COR-L47 (cell line): ENCODE measurements at places on chromosomes 1 and 21.

DNA sequence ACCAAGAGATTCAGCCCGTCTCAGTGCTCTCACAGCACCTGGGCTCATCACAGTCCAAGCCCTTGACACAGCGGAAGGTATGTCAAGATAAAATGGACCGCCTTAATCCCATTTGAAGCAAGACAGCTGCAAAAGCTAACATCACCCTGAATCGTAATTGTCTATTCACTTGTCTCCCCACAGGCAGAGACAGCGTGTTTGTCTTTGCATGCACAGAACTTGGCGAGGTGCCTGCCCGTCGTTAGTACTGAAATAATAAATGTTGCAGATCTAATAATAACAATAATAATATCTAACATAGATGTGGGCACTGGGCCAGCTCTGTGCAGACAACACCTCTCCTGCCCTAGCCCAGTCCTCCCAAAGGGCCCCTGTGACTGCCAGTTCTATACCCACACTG, 271.7 kb downstream of the NPHP4 start:
- peak; percentile 84 for DNase-seq

DNA sequence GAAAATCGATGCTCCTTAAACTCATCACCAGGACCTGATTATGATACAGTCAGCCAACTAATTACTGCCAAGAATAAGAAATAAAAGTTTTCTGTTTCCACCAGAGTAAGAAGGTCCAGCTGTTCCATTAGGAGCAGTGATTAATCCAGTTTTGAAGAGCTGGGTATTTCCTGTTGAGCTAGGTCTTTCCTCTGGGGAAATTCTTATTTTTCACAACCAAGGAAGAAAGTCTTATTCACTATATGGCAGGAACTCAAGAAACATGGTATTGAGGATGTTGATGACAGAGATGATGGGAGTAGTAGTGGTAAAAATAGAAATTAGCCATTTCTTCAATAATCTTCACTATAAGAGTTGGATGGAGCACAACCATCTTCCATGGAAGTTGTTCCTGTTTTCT, 374.6 kb upstream of the RUNX1 start:
- DNase-seq: no peak

GRCh38 chr1:169103480-169103893, 3.0 kb upstream of the ATP1B1 start:
- DNase-seq: no peak

DNA sequence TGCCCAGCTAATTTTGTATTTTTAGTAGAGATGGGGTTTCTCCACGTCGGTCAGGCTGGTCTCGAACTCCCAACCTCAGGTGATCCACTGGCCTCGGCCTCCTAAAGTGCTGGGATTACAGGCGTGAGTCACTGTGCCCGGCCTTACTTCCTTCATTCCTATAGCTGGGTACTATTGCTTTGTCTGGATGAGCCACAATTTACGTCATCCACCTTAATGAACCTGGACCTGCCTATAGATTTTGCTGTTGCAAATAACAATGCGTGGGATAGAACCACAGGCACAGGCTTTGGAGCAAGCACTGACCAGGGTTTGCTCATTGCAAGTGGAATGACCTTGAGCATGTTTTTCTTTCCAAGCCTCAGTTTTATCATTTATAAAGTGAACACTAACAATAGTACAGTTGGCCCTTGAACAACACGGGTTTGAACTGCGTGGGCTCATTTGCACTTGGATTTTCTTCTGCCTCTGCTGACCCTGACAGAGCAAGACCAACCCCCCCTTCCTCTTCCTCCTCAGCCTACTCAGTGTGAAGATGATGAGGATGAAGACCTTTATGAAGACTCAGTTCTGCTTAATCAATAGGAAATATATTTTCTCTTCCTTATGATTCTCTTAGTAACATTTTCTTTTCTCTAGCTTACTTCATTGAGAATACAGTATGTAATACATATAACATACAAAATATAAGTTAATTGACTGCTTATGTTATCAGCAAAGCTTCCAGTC, 33.3 kb upstream of the BECN2 start:
- no peak for DNase-seq

GRCh38 chr1:112501810-112502641, 6.7 kb upstream of the WNT2B start:
- DNase-seq: peak; percentile 71

DNA sequence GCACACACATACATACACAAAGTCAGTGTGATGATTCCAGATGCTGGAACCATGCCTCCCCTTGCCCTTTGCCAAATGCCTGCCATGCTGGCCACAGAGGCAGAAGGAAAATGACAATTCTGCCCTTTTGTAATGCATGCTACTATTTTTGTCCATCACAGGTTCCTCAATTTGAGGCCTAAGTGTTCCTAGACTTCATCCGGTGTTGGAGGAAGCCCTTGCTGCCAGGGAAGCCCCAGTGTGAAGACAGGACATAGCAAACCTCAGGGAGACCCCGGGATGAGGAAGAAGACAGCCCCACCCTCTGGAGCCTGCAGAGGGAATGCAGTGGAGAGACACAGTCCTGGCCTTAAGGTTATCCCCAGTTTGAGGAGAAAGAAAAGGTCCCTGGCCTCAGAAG, 14.4 kb downstream of the PRR9 start:
- DNase-seq: no peak

DNA sequence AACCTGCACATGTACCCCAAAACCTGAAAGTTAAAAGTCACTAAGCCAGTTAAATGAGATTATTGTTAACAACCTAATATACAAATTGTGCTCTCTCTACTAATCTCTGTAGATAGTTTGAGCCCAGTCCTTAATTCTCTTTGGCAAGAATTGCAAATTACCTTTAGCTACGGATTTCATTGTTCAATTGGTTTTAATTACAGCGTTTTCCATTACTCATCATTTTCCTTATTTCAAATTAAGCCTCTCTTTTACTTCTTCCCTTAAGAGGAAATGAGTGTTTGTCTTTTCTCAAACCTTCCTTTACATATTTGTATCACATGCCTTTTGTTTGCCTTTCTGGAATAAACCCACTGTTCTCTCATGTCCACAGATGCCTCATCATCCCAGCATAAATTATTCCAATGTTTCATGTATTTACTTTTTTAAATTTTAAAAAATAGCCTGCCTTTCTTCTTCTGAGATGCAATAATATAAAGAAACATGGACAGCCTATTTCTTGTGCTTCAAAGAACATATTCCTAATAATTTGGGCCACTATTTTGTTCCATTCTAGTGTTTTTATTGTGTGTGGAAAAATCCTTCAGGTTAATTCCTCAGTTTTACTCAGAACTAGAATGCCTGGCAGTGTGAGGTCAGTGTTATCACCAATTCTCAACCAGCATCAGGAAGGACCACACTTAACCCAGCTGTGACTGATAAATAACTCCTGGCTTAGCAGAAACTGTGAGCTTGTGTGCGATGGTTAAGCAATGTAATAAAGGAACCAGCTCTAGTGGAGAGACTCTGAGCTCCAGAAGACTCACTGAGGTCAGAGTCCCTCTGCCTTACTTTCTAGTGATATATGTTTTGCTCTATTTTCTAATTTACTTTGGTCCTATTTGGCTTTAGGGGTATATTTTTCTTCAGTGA, 600.5 kb downstream of the LTN1 start:
- DNase-seq: no peak

DNA sequence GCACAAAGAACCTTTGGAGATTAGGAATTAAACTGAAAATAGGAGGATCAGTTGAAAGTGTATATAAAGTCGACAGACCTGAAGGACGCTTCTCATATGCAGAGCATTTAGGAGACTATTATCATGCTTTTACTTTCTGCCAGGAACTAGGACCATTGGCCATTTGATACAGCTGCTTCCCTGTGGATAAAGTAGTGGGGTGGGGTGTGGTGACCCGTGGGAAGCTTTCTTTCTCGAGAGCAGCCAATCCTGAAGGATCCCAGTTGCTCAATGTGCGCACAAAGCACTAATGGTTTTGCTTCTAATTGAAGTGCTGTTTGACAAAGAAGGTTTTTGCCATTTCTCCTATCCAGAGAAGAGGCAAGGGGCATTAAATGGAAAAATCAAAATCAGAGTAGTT, 14.9 kb upstream of the CD55 start:
- DNase-seq: no peak

GRCh38 chr1:9192578-9193232, 41.9 kb upstream of the H6PD start:
- DNase-seq: no peak

DNA sequence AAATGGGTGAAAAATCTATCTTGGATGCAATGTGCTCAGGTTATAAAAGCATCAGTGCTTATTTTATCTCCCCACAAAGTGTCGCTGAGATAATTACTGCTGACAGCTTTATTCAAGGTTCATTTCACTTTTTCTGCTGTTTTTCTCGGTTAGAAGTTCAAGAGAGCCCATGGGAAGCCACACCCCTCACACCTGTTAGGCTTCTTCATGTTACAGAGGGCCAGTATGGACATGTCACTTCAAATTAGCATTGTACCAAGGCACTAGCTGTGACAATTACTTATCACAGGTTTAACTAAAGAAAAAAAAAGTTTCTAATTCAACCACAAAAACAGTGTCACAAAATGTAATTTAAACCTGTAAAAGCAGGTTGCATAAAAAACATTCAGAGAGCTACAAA, 187.3 kb upstream of the DMRTA2 start:
- DNase-seq: peak; percentile 63

DNA sequence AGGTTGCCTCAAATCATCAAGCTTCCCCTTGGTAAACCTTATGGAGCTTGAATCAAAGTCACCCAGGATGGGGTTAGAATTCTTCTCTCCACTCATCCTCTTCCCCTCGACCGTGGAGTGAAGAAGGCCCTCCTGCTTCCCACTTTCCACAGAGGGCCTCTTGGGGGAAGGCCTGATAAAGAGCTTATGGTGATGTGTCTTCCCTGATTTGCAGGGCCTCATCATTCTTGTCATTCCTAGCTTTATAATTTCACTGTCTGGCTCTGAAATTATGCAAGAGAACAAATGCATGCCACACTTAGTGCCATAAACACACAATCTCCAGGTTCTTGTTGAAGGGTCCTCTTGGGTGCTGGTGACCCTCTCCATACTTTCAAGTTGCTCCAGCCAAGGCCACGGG, 101.2 kb downstream of the HMGB4 start:
- DNase-seq: no peak

DNA sequence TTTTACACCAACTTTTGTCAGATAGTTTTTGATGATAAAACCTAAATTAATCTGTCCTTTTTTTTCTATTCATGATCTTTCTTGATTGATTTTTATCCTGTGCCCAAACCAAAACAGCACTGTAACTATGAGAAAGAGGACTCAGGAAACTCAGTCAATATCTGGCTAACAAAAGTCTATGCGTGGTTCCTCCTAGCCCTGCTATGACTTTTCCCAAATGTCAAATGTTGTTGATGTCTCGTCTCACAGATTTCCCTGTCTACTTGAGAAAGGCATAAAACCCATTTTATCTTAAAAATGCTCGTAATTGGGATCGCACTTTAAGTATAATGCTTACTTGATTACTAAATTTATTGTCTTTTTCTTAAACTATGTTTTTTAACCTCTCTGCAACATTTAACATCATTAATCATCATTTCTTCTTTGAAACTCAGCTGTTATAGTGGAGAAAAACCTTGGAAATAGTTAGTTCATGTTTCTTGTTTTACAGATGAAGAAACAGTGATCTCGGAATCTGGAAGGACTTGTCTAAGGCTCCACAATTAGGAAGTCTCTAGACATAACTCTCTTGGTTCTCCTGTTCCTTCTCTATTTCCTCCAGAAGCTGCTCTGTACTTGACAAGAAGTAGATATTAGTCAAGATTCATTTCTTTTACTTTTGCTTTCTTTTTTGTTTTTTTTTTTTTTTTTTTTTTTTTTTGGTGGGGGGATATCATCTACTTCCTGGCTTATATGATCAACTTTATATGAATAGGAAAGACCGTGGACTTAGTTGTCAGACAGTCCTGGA, 26.2 kb upstream of the PTPRC start:
- no peak for DNase-seq

DNA sequence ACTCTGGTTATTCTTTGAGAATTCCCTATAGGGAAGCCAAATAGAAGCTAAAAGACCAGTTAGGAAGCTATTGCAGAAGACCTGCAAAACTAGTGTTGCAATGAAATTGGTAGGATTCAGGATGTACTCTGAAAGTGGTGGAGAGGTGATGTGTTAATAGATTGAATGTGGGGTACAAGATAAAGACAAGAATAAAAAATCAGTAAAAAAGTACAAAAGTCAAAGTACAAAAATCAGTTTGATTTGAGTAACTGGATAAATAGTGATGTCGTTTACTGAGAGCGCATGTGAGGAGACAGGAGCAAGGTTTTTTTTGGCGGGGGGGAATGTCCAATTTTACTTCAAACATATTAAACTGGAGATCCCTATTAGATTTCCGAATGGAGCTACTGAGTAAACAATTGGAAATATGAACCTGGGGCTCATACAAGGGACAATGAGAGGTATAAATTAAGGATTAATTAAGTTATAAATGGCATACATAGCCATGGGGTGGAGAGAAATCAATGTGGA, 2.5 kb upstream of the DCAF8 start:
- no peak for DNase-seq

DNA sequence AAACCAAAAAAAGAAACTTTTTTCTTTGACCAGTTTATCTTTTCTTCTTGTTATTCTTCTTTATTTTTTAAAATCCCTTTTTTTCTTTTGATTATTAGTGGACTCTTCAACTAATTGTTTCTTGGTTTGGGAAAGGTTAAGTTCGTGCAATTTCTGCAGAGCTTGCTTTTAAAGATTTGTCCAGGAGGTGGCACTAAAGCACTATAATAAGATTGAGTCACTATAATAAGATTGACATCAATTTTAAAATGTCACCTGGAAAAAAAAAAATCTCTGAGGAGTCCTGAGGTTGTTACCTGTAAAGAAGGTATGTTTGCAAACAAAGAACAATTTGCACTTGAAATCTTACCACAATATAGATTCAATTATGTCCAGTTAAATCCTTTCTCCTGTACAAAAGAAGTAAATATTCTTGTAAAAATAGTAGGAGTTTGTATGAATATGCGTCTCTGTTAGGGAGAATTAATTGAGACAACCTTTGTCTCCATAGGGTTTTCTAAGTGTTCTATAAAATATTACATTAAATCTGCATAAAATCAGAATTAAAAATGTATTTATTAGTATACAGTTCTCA, 166.7 kb downstream of the ADGRL4 start:
- peak; percentile 30 for DNase-seq

- no peak for DNase-seq
Observed at GRCh38 chr1:1175221-1176062, 1.8 kb downstream of the TTLL10 start.

- DNase-seq: no peak
Observed at GRCh38 chr21:38460171-38460742, 38.0 kb downstream of the ERG start.

DNA sequence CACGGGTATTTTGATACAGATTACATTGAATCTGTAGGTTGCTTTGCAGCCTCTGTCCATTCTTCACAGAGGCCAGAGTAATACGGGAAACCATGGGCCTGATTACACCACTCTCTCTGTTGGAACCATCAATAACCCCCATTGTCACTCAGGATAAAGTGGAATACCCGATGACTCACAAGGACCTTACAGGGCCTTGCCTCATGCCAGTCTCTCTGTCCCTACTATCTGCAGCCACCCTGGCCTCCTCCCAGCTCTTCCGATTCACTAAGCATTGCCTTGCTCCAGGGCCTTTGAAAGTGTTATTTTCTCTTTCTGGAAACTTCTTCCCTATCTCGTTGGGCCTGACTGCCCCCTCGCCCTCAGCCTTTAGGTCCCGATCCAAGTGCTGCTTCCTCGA, 61.7 kb downstream of the HMGB4 start:
- DNase-seq: no peak
